GDM1 (cell line): ENCODE measurements at places on chromosomes 7 and 10.

- no peak for DNase-seq
Observed at GRCh38 chr7:33888166-33888565, 17.2 kb upstream of the BMPER start.

DNA sequence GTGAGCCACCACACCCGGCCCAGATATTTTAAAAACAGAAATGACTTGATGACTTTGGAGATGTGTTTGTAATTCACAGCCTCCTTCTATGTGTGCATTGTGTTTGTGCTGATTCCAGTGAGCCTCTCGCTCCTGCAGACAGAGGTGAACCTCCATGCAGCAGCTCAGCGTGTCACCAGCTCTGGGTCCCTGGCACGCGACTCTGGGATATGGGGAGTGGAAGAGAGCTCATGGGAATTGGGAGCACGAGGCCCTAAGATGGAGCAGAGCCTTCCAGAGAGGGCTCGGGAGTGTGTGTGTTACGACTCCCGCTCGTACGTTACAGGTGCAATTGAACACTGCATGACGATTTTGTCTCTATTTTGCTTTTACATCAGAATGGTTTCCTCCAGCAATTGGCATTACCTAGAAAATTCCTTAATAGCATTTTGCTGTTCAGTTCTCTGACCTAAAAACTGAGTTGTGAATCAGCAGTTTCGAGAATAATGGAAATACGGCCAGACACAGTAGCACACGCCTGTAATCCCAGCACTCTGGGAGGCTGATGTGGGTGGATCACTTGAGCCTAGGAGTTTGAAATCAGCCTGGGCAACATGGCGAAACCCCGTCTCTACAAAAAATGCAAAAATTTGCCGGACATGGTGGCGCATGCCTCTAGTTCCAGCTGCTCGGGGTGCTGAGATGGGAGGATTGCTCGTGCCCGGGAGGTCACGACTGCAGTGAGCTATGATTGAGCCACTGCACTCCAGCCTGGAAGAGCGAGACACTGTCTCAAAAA lies 204.6 kb downstream of the CUX1 start:
- no peak for DNase-seq

DNA sequence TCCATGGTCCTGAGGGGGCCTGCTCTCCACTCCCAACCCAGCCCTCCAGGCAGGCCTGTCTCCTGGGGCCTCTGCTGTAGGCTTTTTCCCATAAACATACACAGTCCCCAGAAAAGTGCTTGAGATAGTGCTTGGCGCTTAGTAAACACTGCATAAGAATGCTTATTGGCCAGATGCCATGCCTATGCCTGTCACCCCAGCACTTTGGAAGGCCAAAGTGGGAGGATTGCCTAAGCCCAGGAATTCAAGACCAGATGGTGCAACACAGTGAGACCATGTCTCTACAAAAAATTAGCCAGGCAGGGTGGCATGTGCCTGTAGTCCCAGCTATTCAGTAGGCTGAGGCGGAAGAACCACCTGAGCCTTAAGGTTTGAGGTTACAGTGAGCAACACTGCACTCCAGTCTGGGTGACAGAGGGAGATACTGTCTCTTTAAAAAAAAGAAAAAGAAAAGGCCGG lies 24.6 kb upstream of the ASL start:
- no peak for DNase-seq

- no peak for DNase-seq
Observed at GRCh38 chr7:4797858-4798705, 22.7 kb downstream of the AP5Z1 start.

- no peak for DNase-seq
Observed at GRCh38 chr7:2070151-2070763, 162.5 kb downstream of the MAD1L1 start.

DNA sequence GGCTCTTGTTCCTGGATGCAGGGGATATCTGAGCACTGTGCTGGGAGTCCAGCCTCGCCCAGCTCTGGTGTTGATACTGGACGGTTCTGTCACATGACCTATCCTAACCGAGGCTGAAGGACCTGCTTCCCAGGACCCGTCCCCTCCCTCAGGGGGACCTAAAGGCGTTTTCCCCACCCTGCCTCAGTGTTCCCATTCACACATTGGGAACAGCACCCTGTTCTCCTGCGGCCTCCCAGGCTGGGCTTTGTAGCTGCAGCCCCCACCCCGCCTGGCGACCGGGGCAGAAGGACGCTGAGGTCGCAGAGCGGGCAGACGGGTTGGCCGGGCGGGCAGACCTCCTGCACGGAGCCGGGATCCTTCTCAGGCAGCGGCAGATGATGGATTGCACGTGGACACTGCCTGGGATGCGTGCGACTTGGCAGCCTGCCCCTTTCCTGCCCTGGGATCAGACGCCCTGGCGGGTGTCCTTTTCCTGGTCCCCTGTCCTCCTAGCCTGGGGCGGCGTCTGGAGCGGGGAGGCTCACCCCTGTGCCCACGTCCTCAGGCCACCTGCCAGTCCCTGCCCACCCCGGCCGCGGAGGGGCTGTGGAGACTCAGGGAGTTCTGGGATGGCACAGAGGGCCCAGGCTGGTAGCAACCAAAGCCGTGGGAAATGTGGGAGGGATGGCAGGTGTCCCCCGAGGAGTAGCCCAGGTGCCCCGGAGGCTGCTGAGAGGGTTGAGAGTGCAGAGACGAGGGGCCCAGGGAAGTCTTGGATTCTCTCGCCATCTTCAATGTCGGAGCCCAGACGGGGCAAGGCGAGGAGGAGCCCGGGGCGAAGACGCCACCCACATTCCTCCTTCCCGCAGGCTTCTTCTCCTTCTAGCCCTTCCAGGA lies 17.2 kb upstream of the PSMG3 start:
- DNase-seq: no peak

- DNase-seq: no peak
Observed at GRCh38 chr7:150924369-150924781, 53.7 kb downstream of the KCNH2 start.

GRCh38 chr10:103551619-103552602 lies 58.4 kb downstream of the NEURL1 start:
- no peak for DNase-seq

DNA sequence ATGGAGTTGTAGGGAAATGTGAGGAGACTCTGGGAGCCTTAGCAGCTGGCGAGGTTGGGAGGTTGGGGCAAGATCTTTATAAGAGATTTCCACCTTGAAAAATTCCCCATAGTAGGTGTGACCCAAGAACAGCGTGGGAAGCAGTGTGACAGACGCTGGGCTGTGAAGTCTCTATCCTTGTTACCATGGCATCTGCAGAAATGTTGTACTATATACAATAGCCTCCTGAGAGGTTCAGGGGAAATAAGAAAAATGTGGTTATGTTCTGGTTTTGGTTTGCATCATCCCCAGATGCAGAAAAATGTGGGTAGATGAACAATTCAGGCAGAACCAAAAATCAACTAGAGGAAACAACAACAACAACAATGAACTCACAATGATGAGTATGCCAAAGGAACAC lies 498.6 kb downstream of the SH2D4B start:
- DNase-seq: no peak

DNA sequence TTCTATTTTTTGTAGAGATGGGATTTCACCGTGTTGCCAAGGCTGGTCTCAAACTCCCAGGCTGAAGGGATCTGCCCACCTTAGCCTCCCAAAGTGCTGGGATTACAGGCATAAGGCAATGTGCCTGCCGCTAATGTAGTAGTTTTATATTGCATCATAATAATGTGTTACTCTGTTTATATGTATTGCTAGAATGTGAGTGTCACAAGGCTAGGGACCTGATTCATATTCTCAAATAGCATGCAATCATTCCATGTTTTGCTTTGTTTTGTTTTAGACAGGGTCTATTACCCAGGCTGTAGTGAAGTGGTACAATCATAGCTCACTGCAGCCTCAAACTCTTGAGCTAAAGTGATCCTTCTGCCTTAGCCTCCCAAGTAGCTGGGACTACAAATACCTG lies 13.5 kb downstream of the CCL26 start:
- DNase-seq: no peak

- no peak for DNase-seq
Observed at GRCh38 chr7:47652591-47652990, 70.7 kb upstream of the TNS3 start.

- DNase-seq: no peak
Observed at GRCh38 chr7:23247603-23248335, 1.2 kb downstream of the GPNMB start.
